ENCODE measurements at places on chromosomes 3 and 15.

- no peaks in the 10 kb centered on the region for H3K36me3 ChIP-seq
- peaks cover 29% of the 10 kb centered on the region for H3K27me3 ChIP-seq
- no peaks in the 10 kb centered on the region for H3K4me1 ChIP-seq
- H3K4me3 ChIP-seq: no peak overlapping the region
- no peak overlapping the region for H3K27ac ChIP-seq
Measured at GRCh38 chr3:13114811-13115575, 41.8 kb upstream of the IQSEC1 start.

- H3K27ac ChIP-seq: no peak overlapping the region
- H3K27me3 ChIP-seq: peaks cover 34% of the 10 kb centered on the region
- DNase-seq: no peak
- H3K4me3 ChIP-seq: no peak overlapping the region
- H3K4me1 ChIP-seq: no peaks in the 10 kb centered on the region
- no peaks in the 10 kb centered on the region for H3K36me3 ChIP-seq
Measured at GRCh38 chr15:66151809-66152208, 101.7 kb downstream of the MEGF11 start.

DNA sequence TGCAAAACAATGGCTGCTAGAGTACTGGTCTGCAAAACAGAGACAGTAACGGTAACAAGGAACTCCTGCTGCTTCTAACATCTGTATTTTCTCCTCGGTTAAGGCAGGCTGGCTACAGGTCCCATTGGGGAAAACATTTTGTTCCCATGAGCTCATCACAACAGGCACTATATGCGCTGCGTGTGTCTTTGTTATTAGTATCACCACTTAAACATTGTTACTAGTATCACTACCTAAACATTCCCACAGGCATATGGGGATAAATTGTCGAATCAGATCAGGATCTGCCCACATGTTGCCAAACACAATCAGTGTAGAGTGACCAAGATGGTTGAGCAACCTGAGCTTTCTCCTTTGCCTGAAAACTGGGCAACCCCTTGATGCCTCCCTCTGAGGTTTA lies 77.2 kb downstream of the TOP2B start:
- no peaks in the 10 kb centered on the region for H3K36me3 ChIP-seq
- no peak overlapping the region for H3K4me3 ChIP-seq
- no peak for DNase-seq
- no peaks in the 10 kb centered on the region for H3K27me3 ChIP-seq
- peaks cover 5% of the 10 kb centered on the region for H3K4me1 ChIP-seq

- no peak for DNase-seq
- no peak overlapping the region for H3K27ac ChIP-seq
- 0 out of 2 replicates have a peak, but pooled peaks cover 3% of the 10 kb centered on the region for H3K27me3 ChIP-seq
Measured at GRCh38 chr15:79060175-79060574, 30.4 kb downstream of the RASGRF1 start.

GRCh38 chr3:127831723-127832172 lies 9.4 kb upstream of the MGLL start:
- no peaks in the 10 kb centered on the region for H3K27me3 ChIP-seq
- H3K27ac ChIP-seq: no peak overlapping the region
- peak; percentile 69 for DNase-seq
- no peaks in the 10 kb centered on the region for H3K4me1 ChIP-seq
